Stimulated activated CD4-positive, alpha-beta T cell treated with anti-CD3 and anti-CD28 coated beads, Interleukin-1b, Interleukin-23, amount 100 ng/mL, for 48 hours (primary cell): ENCODE measurements at places on chromosomes 2 and 18.

GRCh38 chr2:118971245-118972122 lies 29.5 kb downstream of the MARCO start:
- DNase-seq: no peak

DNA sequence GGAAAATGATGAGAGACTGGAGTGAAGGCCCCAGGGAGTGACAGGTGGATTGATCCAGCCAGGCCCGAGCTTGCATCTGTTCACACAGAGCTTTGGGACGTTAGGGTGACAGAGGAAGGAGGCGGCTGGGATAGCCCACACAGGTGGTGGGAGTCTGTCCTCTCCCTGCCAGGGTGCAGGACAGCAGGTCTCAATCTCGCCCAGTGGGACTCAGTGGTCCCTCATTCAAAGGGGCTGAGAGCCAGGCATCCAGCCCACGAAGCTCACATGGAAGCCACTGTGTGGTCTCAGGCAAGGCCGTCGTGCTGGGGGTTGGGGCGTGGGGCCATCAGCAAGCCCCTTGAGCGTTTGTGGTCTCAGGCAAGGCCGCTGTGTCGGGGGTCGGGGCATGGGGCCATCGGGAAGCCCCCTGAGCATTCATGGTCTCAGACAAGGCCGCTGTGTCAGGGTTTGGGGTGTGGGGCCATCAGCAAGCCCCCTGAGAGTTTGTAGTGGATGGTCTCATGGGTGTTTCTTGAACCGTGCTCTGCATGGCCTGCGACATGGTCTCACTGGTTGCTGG lies 8.3 kb downstream of the KCNG2 start:
- no peak for DNase-seq

GRCh38 chr2:151830961-151831360 lies 2.7 kb upstream of the ARL5A start:
- no peak for DNase-seq

- DNase-seq: no peak
Measured at GRCh38 chr18:72588360-72588759, 44.2 kb upstream of the CBLN2 start.

DNA sequence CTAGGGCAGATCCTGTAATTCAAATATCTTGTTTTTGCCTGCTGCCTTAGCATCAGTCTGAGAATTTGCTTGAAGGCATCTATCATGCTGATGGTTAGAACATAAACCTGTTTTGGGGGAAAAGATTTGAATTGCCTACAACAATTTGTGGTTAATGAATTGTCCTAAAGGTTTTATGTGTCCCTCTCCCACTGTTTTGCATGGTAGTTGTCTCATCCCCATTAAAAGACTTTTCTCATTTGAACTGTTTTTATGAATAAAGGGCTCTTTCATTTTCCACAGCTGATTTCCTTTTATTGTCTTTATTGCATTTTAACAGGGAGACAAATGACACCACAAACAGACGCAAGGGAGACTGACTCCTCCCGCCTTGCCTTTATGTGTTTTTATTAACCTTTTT lies 275.6 kb downstream of the PIK3C3 start:
- no peak for DNase-seq

- DNase-seq: no peak
Measured at GRCh38 chr2:128794285-128794684, 475.6 kb upstream of the HS6ST1 start.
